ENCODE measurements at places on chromosomes 3 and 15.

- peak; percentile 13 for DNase-seq
Measured at GRCh38 chr3:160577556-160578195, 12.3 kb upstream of the KPNA4 start.

GRCh38 chr15:86063356-86064095 is 16.1 kb upstream of the AGBL1 start:
- no peak for DNase-seq

DNA sequence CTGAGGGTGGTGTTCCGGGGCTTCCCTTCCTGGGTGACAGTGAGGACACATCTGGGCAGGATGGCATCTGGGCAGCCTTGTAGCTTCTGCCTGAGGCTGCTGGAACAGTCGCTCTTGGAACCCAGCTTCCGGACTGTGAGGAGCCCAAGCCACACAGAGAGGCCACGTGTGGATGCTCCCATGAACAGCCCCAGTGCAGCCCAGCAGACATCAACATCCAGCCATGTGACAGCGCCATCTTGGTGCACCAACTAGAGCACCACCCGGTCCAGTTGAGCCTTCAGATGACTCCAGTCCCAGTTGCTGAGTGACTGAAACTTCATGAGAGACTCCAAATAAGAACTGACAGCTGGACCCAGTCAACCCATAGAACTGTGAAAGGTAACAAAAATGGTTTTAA is 15.5 kb upstream of the CTSH start:
- no peak for DNase-seq

DNA sequence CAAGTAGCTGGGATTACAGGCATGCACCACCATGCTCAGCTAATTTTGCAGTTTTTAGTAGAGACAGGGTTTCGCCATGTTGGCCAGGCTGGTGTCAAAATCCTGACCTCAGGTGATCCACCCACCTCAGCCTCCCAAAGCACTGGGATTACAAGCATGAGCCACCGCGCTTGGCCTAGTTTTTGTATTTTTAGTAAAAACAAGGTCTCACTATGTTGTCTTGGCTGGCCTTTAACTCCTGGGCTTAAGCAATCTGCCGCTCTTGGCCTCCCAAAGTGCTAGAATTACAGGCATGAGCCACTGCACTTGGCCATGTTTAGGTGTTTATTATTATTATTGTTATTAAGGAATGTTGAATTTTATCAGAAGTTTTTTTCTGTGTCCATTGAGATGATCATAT is 14.7 kb downstream of the IL16 start:
- no peak for DNase-seq

GRCh38 chr15:101264911-101265641 is 12.2 kb downstream of the SELENOS start:
- no peak for DNase-seq

DNA sequence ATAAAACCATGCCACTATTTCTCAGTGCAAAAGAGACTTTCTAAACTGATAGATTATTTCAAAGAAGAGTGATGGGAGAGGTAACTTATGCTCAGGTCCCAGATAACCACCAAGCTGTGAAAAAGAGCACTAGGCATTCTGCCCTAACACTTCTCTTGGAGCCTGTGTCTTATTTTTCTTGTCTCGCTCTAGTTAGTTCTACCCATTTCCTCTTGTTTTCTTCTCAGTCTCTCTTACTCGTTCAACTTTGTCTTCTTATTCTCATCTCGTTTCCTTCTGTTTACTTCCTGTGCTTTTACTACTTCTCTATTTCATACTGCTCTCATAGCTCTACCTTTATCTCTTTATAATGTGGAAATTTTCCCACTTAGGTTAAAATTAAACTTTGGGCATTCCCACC is 91.8 kb upstream of the CGNL1 start:
- DNase-seq, result no peak

GRCh38 chr3:116417151-116417550 is 28.1 kb downstream of the LSAMP start:
- no peak for DNase-seq

- peak; percentile 96 for DNase-seq
Measured at GRCh38 chr15:85329561-85330422, 50.6 kb upstream of the AKAP13 start.

GRCh38 chr3:133047980-133048379 is 9.8 kb downstream of the TMEM108 start:
- no peak for DNase-seq

- DNase-seq, result peak; percentile 95
Measured at GRCh38 chr3:112074616-112075497, 11.3 kb upstream of the C3orf52 start.

- no peak for DNase-seq
Measured at GRCh38 chr3:39269528-39269927, 10.3 kb downstream of the CX3CR1 start.

DNA sequence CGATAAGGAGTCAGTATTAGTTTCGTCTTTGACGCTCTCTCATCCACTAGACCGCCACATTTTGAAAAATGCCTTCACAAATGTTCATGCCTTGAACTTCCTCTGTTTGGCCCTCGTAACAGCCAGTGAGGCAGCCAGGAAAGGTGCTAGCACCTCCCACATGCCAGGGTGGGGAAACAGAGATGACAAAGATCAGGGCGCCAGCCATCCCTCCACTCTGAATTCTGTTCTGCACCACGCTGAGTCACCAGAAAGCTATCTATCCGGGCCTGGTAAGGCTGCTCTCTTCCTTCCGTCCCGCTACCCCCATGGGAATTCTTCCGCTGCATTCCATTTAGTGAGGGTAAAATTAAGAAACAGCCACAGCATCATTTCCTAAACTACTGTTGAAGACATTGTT is 31.3 kb upstream of the BCL2L10 start:
- DNase-seq, result peak; percentile 88

DNA sequence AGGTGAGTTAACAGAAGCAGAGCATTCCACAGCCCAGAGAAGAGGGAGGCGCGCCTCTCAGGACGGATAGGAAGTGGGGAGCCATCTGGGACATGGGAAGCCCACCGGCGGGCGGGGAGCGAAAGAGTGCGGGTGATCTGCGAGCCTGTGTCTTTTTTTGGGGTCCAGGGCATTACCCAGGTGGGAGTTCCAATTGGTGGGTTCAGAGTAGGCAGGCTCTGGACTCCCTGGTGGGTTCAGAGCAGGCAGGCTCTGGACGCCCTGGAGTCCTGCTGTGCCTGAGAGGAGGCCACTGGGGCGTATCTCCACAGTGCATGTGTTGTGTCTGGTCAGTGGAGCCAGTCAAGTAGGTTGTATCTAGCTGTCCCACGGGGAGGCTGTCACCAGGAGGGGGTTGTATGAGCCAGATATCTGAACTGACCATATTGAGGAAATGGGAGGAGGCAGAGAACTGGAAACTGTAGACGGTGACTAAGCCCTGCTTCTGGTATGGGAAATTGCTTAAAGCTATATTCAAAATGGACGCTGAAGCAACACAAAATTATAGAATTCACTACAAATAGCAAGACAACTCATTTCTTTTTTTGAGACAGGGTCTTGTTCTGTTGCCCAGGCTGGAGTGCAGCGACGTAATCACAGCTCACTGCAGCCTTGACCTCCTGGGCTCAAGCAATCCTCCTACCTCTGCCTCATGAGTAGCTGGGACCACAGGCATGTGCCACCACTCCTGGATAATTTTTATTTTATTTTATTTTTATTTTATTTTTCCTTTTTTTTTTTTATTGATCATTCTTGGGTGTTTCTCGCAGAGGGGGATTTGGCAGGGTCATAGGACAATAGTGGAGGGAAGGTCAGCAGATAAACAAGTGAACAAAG is 34.5 kb upstream of the CHST2 start:
- peak; percentile 53 for DNase-seq

GRCh38 chr3:137191951-137192350 is 234.2 kb downstream of the IL20RB start:
- DNase-seq, result no peak

DNA sequence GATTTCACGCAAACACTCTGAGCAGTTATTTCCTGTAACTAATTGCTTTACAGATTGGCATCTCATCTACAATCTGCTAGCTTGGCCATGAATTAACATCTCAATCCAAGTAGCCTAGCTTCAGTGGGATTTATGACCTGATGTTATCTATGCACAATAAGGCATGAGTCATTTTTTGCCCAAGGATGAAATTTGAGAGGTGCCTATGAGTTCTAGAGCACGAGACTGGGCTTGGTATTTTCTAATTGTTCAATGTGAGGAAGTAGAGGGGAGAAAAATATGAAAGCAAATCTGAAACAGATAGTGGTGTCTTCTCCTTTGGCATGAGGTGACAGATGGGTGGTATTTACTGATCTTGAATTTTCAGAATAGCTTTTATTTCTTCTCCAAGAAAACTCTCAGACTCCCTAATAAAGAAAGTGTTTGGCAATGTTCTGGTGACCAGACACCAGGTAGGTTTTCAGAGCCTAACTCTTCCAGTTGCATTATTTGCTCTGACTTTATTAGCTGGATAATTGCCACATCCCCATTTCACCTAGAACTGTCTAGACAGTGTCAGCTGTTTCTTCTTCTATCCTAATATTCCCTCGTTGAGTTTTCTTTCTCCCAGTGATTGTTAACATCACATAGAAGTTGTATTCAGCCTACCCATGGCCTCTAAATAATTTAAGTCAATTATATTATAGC is 301.0 kb upstream of the UMPS start:
- DNase-seq, result peak; percentile 53

DNA sequence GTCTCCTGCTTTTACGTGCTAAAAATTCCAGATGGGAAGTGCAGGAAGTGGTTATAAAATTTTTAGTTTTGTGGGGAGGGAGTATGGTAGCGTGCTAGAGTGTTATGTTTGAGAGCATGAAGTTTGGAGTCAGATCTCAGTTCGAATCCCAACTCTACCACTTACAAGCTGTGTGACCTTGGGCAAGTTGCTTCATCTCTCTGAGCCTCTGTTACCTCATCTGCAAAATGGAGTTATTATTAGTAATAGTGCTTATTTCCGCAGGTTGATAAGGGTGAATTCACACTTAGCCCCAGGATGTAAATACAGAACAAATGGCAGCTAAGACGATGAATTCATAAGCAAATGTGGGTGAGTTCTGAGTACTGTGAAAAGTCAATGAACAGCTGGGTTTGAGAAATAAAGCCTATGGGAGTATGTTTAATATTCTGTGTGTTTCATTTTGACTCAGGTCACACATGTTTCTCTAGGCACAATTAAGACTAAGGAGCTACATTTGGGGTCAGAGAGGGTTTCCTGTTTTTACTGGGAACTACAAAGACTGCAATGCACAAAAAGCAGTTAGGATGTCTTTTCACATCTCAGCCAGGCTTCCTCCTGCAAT is 73.1 kb upstream of the FEZF2 start:
- DNase-seq, result no peak

GRCh38 chr15:68786753-68787152 is 33.9 kb downstream of the ANP32A start:
- DNase-seq, result no peak

- peak; percentile 87 for DNase-seq
Measured at GRCh38 chr15:100350434-100351226, 8.9 kb upstream of the ADAMTS17 start.

GRCh38 chr3:149815321-149815720 is 2.3 kb downstream of the RNF13 start:
- no peak for DNase-seq

- no peak for DNase-seq
Measured at GRCh38 chr15:50798684-50799083, 33.2 kb upstream of the SPPL2A start.

DNA sequence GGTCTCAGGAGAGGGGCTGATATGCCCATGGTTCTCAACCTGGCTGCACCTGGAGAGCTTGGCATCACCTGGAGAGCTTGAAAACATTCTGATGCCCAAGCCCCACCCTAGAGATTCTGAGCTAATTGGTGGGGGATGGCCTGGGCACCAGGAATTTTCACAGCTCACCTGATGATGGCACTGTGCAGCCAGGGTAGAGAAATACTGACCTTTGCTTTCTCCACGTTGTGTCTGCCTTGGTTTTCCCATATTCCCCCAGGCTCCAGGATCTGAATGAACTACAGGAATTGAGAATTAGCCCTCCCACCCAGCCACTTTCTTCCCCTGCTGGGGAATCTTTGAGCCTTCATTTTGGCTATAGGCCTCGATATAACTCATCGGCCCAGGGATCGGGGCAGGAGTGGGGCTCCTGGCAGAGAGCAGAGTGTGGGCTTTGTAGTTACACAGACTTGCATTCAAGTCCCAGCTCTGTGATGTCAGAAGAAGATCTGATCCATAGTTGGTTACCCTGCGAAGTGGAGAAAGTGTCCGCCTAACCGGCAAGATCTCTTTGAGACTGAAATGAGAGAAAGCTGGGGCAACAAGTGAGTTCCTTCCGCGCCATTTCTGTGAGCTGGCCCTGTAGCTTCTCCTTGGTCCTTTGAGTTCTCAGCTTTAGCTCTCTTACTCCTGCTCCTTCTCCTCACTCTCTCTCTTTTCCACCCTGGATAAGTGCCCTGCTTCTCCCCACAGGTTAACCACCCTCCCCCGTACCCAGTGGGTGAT is 33.1 kb upstream of the UBE2Q2 start:
- DNase-seq, result peak; percentile 31

DNA sequence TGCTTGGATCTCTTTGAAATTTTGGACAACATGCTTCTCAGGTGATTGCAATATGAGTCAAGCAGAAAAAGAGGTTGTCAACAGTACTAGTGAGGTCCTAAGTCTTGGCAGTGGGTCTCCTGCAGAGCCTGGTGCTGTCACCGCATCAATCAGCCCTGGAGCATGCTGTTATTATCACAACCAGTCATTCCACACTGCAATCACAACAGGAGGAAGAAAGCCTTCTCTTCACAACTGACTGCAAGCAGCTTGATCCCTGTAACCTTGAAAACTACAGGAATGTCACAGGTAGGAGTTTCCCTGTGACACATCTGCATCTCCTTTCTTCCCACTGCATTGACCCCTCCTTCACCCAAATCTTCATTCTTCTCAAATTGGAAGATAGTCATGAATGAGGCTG is 451.1 kb upstream of the ATP11B start:
- DNase-seq, result no peak

DNA sequence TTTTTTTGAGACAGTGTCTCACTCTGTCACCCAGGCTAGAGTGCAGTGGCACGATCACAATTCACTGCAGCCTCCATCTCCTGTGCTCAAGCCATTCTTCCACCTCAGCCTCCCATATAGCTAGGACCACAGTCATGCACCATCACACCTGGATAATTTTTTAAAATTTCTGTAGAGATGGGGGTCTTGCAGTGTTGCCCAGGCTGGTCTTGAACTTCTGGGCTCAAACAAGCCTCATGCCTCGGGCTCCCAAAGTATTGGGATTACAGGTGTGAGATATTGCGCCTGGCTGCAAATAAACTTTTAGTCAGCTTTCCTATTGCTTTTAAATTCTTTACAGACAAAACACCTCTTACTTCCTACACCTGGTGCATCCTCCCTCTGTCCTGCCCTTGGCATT is 102.1 kb upstream of the VEPH1 start:
- no peak for DNase-seq

- DNase-seq, result no peak
Measured at GRCh38 chr15:23482764-23483489, 35.9 kb upstream of the GOLGA6L2 start.

GRCh38 chr3:159897331-159898075 is 91.1 kb upstream of the IL12A start:
- peak; percentile 93 for DNase-seq

GRCh38 chr3:152202976-152203626 is 65.6 kb upstream of the MBNL1 start:
- no peak for DNase-seq

DNA sequence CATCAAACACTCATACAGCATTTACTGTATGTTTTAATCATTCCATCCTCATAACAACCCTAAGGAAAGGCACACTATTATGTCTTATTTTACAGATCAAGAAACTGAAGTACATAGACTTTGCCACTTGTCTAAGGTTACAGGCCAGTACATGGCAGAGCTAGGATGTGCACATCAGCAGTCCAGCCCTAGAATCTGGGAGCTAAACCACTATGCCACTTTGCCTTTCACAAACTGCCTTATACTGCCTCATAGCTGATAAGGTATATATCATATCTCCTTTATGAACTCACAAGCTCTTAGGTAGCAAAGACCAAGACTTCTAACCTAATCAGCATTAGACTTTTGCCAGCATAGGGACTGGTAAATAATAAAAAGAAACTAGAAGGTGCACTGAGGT is 49.1 kb downstream of the MYO9A start:
- DNase-seq, result no peak
